ENCODE measurements at places on chromosomes 16 and 17. TPM values are rescaled to one million over a fixed set of nuclear protein-coding genes. Genes with fewer than 3 reads are reported as not detected.
A peak's percentile ranks its signal among the peaks of the same experiment; 100 is the strongest.

CACNG3 gene
- not detected for total RNA-seq

EFCAB13 gene
- 2.6 TPM for total RNA-seq

TSPOAP1 gene
- total RNA-seq, result 22.7 TPM

KRTAP4-11 gene
- total RNA-seq, result not detected

STRADA gene
- 25.4 TPM for total RNA-seq

KRT9 gene
- total RNA-seq, result not detected

TEX14 gene
- total RNA-seq, result 0.26 TPM

KIF2B gene
- total RNA-seq, result not detected

DNA sequence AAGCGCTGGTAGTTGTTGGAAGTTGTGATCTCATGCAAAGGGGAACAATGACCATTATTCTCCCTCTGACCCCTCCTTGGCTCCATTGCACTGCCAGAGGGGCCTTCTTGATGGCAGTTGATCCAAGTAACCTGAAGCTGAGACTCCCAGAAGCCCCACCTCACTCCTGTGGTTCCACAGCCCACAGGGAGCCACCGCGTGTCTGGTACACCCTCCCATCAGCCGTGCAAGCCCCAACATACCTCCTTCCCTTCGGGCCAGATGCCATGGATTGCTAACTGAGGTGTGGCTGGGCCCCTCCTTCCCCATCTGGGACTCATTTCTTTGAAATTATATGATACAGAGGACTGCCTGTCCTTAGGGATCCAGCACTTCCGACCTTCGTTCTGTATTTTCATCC, 17.8 kb downstream of the SAP30BP start:
- DNase-seq, result no peak

DNA sequence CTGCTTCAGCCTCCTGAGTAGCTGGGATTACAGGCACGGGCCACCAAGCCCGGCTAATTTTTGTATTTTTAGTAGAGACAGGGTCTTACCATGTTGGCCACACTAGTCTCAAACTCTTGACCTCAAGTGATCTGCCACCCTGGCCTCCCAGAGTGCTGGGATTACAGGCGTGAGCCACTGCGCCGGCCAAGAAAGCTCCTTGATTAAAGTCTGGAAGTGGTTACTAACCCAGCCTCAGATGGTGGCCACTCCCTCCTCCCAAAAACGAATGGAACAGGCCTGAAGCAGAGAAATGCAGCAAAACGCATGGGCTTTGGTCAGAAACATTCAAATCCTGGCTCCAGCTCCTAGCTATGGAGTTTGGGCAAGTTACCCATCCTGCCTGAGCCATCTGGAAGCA, 11.3 kb downstream of the FKBP10 start:
- no peak for DNase-seq

- DNase-seq, result no peak
Observed at GRCh38 chr17:74599023-74599399, 6.9 kb upstream of the CD300LD start.

GRCh38 chr16:88568710-88569613, 1.2 kb upstream of the ZC3H18 start:
- DNase-seq, result no peak

DNA sequence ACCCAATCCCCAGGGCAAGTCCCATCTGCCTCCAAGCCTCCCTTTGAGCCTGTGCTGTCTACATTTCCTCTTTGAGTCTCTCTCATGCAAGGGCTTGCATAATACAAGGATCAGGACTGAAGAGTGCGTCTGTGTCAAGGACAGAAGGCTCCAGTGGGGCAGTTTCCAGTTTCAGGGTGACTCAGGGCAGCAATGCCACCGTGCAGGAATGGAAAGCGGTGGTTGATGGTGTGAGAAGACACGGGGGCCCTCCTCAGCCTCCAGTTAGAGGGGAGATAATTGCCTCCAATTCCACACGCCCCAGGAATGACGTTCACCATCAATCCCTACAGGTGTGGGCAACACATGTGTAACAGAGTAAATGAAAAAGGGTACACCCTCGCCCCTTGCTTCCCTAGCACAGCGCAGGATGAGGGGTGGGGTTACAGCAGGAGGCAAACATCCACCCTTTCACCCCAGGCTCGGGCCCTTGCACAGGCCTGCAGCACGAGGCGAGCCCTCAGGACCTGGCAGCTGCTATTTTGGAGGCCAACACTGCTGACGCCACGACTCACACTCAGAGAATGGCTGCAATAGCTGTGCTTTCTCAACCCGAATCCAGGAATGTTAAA, 24.8 kb upstream of the SLC25A19 start:
- no peak for DNase-seq

DNA sequence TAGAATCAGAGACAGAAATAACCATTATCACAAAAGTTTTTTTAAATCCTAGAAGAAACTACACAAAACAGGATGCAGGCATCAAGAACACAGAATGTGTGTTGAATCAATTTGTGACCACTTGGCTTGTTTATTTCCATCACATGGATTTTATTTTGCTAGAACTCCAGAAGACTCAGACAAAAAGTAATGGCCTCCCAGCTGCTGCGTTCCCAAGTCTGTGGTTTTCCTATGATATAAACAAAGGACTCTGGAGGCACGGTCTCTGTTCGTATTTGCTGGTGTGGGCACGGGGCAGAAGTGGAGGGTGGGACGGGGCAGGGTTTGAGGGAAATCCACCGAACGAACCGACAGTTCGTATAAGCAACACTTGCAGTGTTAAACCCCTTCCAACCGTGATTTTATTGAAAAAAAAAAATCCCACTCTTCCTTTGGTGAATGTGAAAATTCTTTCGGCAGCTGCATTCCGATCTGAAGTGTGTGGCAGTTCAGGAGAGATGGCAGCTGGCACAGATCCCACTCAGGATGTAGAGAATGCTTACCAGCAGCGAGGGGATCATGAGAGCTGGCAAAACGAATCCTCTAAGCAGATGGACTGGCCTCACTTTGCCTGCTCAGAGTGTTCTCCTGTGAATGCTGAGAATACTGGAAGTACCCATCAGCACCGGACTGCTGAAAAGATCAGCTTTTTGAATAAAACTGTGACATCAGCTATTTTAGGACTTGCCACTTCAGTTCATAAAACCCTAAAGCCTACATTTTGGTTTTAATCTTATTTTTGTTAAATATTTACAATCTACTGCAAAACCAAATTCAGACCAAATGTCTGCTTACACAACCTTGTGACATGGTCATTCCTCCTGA, 165.2 kb downstream of the VPS53 start:
- DNase-seq, result no peak

DNA sequence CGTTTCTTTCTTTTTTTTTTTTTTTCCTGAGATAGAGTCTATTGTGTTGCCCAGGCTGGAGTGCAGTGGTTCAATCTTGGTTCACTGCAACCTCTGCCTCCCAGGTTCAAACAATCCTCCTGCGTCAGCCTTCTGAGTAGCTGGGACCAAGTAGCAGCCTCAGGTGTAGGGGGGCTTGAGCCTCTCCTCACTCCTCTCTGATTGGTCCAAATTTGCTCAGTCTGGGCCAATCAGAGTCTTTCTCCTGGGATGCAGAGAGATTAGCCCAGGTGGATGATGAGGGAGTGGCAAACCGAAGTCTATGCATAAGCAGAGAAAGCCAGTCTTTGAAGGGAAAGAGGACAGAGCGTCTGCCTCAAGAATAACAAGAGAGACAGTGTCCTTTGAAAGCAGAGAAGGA, 99.0 kb downstream of the BMERB1 start:
- DNase-seq, result no peak

DNA sequence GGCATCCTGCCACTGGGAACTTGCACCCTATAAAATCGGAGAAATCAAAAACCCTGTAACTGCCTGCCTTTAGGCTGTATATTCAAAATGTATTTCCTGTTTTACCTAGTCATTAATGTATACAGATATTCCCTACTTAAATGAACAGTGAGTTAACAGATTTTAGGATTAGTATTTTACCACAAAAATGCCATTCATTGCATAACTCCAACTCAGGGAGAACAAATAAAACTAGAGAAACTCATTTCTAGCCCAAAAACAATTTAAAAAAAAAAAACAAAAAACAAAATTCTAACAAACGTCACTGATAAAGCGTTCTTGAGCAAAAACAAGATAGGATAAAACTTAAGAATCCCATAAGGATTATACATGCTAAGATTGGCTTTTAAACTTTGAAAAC, 3.7 kb upstream of the DHX33 start:
- DNase-seq, result no peak

GRCh38 chr16:15970202-15970601, 20.8 kb downstream of the ABCC1 start:
- no peak for DNase-seq

DNA sequence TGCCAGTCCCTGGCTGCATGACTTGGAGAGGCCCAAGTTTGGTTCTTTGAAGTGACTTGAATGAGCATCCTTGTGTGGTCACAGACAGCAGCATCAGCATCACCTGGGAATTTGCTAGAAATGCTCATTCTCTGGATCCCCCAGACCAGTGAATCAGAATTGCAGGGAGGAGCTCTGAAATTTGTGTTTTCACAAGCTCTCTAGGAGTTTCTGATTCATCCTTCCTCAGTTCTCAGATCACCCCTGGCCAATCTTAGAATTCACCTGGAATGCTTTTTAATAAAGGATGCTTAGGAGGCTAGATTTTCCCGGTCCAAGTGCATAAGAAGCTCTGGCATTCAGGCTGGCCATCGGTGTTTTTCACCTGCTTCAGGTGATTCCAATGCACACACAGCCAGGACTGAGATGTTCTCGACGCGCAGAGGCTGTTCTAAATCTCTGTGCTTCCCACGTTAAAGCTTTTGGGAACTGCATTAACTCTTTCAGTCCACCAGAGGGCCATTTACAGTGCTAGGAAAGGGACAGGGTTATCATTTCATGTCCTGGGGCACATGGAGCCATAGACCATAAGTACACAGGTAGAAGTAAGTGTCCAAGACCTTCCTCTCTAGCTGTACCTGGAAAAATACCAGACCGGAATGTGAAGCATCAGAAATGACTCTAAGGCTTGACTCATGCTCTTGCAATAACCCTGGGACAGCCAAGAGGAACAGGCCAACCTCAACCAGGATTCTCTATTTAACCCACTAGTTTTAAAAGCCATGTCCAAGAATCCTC, 85.7 kb upstream of the XYLT1 start:
- DNase-seq, result no peak

- DNase-seq, result peak; percentile 24
Observed at GRCh38 chr16:28597692-28598261, 927 bp upstream of the SULT1A2 start.

GRCh38 chr16:31696968-31697743, 169.5 kb downstream of the AHSP start:
- no peak for DNase-seq

DNA sequence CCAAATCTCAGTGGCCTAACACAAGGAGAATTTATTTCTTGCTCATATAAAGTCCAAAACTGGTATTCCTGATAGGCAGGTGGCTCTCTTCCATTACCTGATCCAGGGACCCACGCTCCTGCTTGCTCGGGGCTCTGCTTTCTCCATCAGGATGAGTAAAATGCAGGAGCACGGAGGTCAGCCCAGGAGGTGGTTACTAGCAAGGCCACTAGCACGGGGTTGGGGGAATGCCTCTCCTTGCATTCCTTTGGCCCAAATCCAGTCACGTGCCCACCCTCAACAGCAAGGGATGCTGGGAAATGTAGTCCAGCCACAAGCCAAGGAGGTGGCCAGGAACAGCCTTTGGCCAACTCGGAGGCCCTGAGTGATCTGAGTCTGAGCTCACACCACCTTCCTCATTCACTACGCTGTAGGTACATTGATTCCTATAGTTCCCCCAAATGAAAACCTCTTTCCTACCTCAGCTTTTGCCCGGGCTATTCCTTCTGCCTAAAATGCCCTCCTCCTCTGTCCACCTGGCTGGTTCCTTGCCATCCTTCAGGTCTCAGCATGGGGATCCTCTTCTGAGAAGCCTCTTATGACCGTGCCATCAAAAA, 38.3 kb upstream of the HAPSTR1 start:
- peak; percentile 44 for DNase-seq

GRCh38 chr16:2815299-2815771, 1.7 kb upstream of the PRSS21 start:
- no peak for DNase-seq

GRCh38 chr16:54931120-54932014, 702 bp downstream of the IRX5 start:
- peak; percentile 18 for DNase-seq

- DNase-seq, result peak; percentile 98
Observed at GRCh38 chr17:81432941-81433340, 37.7 kb downstream of the BAHCC1 start.
